ENCODE measurements at places on chromosomes 16 and 17.

GRCh38 chr16:57797216-57797525 is 5.1 kb downstream of the KIFC3 start:
- DNase-seq = no peak

GRCh38 chr16:88649924-88650748 is 717 bp downstream of the CYBA start:
- DNase-seq = no peak

DNA sequence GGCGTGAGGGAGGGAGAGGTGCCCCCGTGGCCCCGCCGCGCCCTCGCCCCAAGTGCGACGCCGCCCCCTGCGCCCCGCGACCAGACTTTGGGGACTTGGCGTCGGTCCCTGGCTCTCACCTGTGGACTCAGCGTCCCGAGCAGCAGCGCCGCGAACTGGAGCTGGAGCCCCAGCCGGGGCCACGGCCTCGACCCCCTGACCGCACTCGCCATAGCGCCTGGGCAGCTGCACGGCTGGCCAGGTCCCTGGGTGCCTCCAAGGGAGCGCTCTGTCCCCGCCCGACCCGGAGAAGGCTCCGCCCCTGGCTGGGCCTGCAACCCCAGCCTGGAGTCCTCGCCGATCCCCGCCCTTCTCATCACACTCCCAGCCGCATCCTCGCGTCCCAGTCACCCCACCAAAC is at the start of gene ERN2:
TSS of gene ERN2 (minus strand) at position 247 of the 400 bp plus-strand sequence. CDS start at position 212, 35 bp downstream.
- DNase-seq = no peak

- DNase-seq = peak; percentile 18
These were observed 2.3 kb downstream of the NGFR start for GRCh38 chr17:49497148-49498028.

DNA sequence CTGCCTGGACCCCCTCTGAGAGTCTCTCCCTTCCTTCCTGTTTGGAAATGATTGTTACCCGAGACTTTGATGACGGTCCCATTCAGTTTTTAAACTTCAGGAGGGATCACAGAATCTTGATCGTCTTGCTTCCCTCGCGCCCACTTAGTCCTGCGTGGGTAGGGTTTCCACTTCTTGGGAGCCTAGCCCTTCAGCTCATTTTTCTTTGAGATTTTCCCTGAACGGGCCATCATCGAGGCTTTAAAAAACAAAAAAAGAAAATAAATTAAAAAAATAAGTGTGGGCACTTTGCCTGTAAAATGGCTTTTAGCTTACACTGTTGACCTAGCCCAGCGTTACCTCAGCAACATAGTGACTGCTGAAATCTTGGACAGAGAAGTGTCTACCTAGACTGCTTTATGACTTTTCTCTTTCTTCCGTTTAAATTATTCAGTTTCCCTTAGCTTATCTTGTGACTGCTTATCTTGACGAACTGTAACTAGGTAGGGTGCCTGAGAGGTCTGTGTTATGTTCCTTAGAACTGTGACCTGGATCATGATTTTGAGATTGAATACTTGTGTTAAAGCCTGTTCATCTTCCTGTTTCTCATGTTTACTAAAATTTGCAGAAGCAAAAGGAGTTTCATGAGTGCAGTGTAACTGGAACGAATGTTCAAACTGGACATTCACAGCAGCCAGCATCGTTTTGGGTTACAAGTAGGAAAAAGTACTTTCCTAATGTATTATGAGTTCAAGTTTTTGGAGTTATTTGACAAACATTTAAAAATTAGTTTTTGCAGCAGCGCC is 874 bp downstream of the WWP2 start:
- DNase-seq = peak; percentile 2

DNA sequence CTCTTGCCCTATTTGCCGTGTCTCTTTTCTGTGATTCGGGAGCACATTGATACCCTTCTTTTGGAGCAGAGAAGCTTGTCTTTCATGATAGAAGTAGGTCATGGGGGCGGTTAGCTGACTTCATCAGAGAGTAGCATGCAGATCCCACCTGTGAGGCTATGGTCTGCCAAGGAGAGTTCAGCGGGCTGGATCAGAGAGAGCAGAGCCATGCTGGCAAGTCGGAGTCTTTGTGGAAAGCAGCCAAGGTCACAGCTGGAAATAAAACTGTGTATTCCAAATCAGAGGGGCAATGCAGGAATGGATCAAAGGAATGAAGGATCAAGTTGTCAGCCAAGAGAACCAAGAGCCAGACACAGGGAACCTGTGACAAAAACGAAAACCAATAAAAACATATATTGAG is 595.9 kb downstream of the WWOX start:
- no peak for DNase-seq

- no peak for DNase-seq
These were observed 2.8 kb downstream of the DCUN1D3 start for GRCh38 chr16:20897253-20897897.

DNA sequence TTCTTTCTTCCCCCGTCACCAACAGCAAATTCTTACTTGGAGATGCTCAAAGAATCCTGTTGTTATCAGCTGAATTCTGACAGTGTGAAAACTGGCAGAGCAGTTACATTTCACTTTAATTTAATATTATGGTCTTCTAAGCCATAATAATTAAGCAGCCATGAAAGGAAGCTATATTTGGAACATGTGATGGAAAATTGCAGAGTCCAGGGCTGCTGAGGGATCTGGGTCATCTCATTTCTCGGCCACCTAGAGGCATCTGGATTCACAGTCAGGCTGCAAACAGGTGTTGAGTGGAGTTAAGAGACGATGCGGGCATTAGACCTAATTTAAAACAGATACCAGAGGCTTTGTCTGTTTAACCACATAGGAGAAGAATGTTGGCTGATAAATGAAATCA is 38.4 kb downstream of the CHD9NB start:
- DNase-seq = no peak

- peak; percentile 14 for DNase-seq
These were observed 1.3 kb upstream of the CCDC92B start for GRCh38 chr17:2750721-2751120.

GRCh38 chr17:70375406-70375805 is 206.1 kb downstream of the KCNJ2 start:
- no peak for DNase-seq

- no peak for DNase-seq
These were observed 54.8 kb downstream of the PLXDC1 start for GRCh38 chr17:39096508-39097149.

DNA sequence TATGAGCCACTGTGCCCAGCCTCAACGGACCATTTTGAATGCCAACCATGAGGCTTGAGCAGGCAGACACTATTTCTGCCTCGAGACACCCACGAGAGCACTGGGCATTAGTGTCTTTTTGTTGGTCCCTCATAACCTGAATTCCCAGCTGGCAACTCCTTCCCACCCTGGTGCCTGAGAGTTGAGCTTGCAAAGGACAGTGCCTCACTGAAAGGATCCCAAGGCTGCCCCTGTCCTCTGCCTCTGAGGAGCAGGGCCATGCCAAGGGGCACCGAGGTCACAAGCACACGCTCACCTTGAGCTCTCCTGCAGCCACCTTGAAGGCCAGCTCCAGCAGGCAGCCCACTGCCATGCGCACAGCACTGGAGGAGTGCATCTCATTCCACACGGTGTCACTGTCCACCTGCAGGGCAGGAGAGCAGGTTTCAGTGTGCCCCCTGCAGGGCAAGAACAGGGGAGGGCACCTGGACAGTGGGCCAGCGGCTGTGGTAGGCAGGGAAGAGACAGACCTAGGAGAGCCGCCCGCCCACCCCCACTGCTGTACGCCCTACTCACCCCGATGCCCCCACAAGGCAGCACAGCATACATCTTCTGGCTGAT is 12.8 kb downstream of the G6PC3 start:
- DNase-seq = no peak

DNA sequence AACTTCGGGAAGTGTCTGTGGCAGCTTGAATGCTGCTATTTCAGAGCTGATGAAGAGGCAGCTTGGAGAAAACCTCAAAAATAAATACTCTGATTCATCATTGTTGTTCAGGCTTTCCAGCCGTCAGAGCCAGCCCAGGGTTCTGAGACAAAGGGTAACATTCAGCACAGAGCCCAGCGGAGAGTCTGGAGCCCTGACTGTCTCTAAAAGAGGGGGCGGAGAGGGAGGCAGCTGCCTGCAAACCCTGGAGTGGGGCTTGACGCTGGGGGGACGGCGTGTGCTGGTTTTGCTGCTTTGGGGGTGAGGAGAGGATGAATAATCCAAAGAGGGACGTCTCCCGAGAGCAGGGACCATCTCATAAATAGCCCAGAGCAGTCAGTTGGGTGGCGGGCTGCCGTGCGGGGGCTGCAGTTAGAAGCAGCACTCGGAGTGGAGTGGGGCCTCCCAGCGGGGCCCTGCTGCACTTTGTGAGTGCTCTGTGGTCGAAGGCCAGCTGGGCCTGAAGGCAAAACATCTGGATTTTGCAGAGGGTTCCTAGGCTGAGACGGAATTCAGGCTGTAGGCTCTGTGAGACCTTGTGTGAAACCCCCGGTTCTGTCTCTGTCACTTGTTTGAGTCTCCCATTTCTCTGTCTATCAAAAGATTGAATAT is 237.8 kb downstream of the PRKCA start:
- DNase-seq = no peak

- no peak for DNase-seq
These were observed 385 bp downstream of the CFAP119 start for GRCh38 chr16:30761427-30761927.

GRCh38 chr17:68228817-68229570 is 18.8 kb upstream of the AMZ2 start:
- no peak for DNase-seq

GRCh38 chr17:19456016-19456927 is 45.2 kb downstream of the RNF112 start:
- no peak for DNase-seq

GRCh38 chr17:673200-673681 is 41.4 kb downstream of the VPS53 start:
- no peak for DNase-seq

- no peak for DNase-seq
These were observed 4.6 kb downstream of the IRF8 start for GRCh38 chr16:85903559-85903958.

- no peak for DNase-seq
These were observed 1.8 kb upstream of the GIP start for GRCh38 chr17:48970224-48970623.
